ENCODE measurements at places on chromosomes 1 and 21.
A peak's percentile ranks its signal among the peaks of the same experiment; 100 is the strongest.

DNA sequence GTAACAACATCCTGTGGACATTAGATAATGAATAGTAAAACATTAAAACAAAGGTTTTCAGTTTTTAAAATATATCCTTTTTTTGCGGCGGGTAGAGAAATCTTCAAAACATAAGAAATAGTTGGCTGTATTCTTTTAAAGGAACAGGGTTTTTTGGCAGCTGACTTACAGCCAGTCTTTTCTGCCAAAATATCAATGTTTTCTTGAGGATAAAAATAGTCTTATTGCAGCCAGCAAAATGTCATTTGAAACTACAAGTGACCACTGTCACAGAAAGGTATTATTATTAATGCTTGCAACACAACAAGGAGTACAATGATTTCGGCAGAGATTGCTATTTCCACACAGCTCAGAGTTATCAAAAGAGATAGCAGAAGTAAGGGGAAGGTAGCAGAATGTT lies 21.4 kb downstream of the OLFM3 start:
- H3K27ac ChIP-seq, result no peak overlapping the region
- no peaks in the 10 kb centered on the region for H3K27me3 ChIP-seq
- no peak overlapping the region for H3K4me3 ChIP-seq
- H3K36me3 ChIP-seq, result no peaks in the 10 kb centered on the region
- no peaks in the 10 kb centered on the region for H3K4me1 ChIP-seq

DNA sequence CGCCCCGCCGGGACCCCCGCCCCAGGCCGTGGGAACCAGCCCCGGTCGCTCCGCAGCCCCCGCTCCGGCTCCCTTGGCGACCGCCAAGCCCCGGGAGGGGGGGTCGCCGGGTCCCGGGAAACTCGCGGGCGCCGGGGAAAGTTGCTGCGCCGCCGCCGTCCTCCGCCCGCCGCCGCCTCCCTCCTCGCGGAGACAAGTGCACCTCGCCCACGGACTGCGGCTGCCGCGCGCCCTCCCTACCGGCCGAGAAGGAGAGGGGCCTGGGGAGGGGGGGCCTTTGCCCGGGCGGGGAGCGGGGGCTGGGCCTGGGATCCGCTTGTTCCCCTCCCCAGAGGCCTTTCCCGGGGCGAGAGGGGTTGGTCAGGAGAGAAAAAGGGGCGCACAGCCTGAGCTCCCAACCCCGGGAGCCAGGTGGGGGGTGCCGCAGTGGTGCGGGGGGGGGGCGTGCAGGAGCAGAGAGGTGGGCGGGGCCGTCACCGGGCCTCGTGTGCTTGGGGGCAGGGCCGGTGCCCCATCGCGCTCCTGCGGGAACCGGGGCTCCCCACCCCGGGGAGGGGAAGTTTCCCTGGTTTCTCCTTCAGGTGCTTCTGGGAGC lies 592 bp downstream of the AGRN start:
- H3K27ac ChIP-seq, result no peak overlapping the region
- peaks cover 7% of the 10 kb centered on the region for H3K27me3 ChIP-seq
- no peak for DNase-seq
- peaks cover 12% of the 10 kb centered on the region for H3K4me1 ChIP-seq

DNA sequence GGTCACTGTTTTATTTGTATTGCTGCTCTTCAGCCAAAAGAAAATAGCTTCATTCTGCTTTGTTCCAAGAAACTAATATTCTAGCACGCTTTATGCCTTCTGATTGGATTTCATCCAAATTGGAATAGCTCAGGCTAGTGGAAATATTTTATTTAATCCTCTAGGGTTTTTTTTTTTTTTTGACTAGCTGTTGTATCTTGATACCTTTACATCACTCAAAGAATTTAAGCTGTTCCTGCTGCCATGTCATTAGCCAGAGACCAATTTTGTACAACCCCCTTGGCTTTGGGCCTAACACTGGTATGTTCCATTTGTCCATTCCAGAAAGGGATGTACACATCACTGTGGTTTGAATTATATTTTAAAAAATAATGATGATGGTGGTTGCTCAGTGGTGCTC lies 103.0 kb downstream of the DISC1 start:
- H3K27ac ChIP-seq, result no peak overlapping the region
- H3K4me3 ChIP-seq, result no peak overlapping the region
- no peaks in the 10 kb centered on the region for H3K36me3 ChIP-seq
- no peaks in the 10 kb centered on the region for H3K27me3 ChIP-seq
- no peaks in the 10 kb centered on the region for H3K4me1 ChIP-seq

GRCh38 chr1:96955307-96956012 lies 233.9 kb downstream of the PTBP2 start:
- H3K27me3 ChIP-seq, result no peaks in the 10 kb centered on the region
- H3K4me1 ChIP-seq, result no peaks in the 10 kb centered on the region
- H3K4me3 ChIP-seq, result no peak overlapping the region
- DNase-seq, result no peak
- H3K27ac ChIP-seq, result no peak overlapping the region
- H3K36me3 ChIP-seq, result no peaks in the 10 kb centered on the region

GRCh38 chr1:86205741-86206140 lies 49.2 kb upstream of the COL24A1 start:
- no peak overlapping the region for H3K27ac ChIP-seq
- H3K36me3 ChIP-seq, result no peaks in the 10 kb centered on the region
- DNase-seq, result no peak
- H3K4me3 ChIP-seq, result no peak overlapping the region

GRCh38 chr1:82565546-82565945 lies 764.8 kb downstream of the ADGRL2 start:
- H3K36me3 ChIP-seq, result no peaks in the 10 kb centered on the region
- no peaks in the 10 kb centered on the region for H3K27me3 ChIP-seq
- H3K27ac ChIP-seq, result no peak overlapping the region
- no peak for DNase-seq

- H3K4me3 ChIP-seq, result no peak overlapping the region
- no peaks in the 10 kb centered on the region for H3K27me3 ChIP-seq
- H3K4me1 ChIP-seq, result no peaks in the 10 kb centered on the region
- H3K36me3 ChIP-seq, result no peaks in the 10 kb centered on the region
- no peak for DNase-seq
Observed at GRCh38 chr21:15242906-15243305, 178.1 kb upstream of the NRIP1 start.

- no peak for DNase-seq
- H3K27me3 ChIP-seq, result no peaks in the 10 kb centered on the region
- no peaks in the 10 kb centered on the region for H3K4me1 ChIP-seq
- H3K27ac ChIP-seq, result no peak overlapping the region
- H3K4me3 ChIP-seq, result no peak overlapping the region
Observed at GRCh38 chr1:174408146-174408545, 39.6 kb upstream of the GPR52 start.

GRCh38 chr1:101444381-101444780 lies 207.6 kb downstream of the S1PR1 start:
- H3K4me3 ChIP-seq, result no peak overlapping the region
- peaks cover 6% of the 10 kb centered on the region for H3K4me1 ChIP-seq
- H3K36me3 ChIP-seq, result no peaks in the 10 kb centered on the region
- no peak for DNase-seq
- peaks cover 31% of the 10 kb centered on the region for H3K27me3 ChIP-seq
- no peak overlapping the region for H3K27ac ChIP-seq

DNA sequence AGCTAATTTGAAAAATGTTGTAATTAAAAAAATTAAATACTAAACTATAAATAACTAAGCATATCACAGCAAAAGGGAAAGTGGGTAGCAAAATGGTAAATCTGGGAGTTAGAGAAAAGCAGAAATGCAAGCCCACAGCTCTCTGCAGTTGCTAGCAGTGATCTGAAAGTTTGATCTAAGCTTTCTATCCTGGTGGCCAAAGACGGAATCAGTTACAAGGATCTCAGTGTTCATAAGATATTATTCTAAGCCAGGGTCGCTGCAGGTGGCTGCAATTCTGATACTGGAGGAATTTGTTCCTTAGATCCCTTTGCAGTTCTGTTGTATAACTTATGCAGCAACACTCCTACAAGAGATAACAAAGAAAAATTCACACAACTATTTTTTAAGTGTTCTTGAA lies 363.7 kb downstream of the SETD4 start:
- no peak overlapping the region for H3K4me3 ChIP-seq
- no peak overlapping the region for H3K27ac ChIP-seq
- H3K4me1 ChIP-seq, result peaks cover 5% of the 10 kb centered on the region
- H3K36me3 ChIP-seq, result no peaks in the 10 kb centered on the region
- peaks cover 19% of the 10 kb centered on the region for H3K27me3 ChIP-seq
- no peak for DNase-seq

DNA sequence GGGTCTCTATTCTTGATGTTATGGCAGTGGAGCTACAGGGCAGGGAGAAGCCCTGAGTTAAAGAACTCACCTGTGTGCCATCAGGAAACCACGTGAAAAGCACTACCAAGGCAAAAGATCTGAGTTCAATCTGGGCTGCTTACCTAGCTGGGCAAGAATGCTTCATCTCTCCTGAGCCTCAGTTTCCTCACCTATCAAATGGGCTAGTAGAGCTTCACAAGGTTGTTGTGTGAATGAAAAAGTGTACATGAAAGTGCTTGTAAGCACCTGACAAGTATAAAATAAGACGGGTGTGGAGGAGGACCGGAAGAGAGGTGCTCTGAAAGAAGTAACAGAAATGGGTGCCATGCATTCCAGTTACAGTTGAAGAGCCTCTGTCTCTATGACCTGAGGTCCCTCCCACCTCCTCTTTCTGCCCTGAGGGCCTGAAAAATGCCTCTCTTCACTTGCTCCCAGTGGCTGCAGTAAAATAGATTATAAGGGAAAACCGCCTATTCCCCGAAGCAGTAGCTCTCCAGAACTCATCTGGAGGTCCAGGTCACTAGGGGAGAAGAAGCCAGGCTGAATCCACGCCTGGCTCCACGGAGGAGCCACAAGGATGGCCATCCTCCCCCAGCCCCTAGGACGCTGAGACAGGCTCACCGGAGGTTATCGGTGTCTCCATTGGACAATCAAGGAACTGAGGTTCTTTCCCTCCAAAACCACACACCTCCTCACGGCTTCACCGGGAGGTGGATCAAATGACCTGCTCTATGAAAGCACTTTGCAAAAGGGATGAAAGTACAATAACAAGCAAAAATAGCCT lies 1.4 kb downstream of the GPR161 start:
- H3K27ac ChIP-seq, result no peak overlapping the region
- H3K27me3 ChIP-seq, result peaks cover 59% of the 10 kb centered on the region
- H3K4me3 ChIP-seq, result peak overlapping the region; percentile 80
- no peak for DNase-seq

- peak; percentile 14 for DNase-seq
- H3K27ac ChIP-seq, result peak overlapping the region; percentile 34
- peak overlapping the region; percentile 50 for H3K4me3 ChIP-seq
- peaks cover 15% of the 10 kb centered on the region for H3K27me3 ChIP-seq
- no peaks in the 10 kb centered on the region for H3K36me3 ChIP-seq
Observed at GRCh38 chr1:116853680-116854402, 55.9 kb upstream of the PTGFRN start.

GRCh38 chr21:25573409-25574206 lies 33.7 kb downstream of the MRPL39 start:
- H3K4me1 ChIP-seq, result peaks cover 94% of the 10 kb centered on the region
- H3K36me3 ChIP-seq, result peaks cover 45% of the 10 kb centered on the region
- H3K4me3 ChIP-seq, result peak overlapping the region; percentile 81

- no peak overlapping the region for H3K4me3 ChIP-seq
- no peaks in the 10 kb centered on the region for H3K4me1 ChIP-seq
- no peak overlapping the region for H3K27ac ChIP-seq
- no peaks in the 10 kb centered on the region for H3K36me3 ChIP-seq
- H3K27me3 ChIP-seq, result no peaks in the 10 kb centered on the region
- DNase-seq, result no peak
Observed at GRCh38 chr21:18253221-18253620, 8.6 kb downstream of the CHODL start.

DNA sequence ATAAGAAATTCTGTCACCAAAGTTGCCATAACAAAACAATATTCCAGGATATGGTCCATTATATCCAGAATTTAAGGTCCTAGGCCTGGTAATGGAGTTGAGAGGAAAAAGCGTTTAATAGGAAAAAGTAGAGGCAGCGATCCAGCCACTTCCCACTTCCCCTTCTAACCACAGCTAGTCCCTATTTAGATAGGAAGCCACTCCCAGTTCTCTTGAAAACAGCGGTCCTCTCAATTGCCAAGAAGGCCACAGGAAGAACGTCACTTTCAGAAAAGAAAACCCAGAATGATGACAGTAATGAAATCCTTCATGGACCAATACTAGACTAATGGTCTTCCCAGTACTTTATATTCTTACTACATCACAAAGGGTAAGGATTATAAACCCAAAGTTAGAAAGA lies 38.6 kb downstream of the ABL2 start:
- peak overlapping the region; percentile 54 for H3K4me3 ChIP-seq
- H3K27me3 ChIP-seq, result no peaks in the 10 kb centered on the region
- peak overlapping the region; percentile 2 for H3K27ac ChIP-seq
- peaks cover 3% of the 10 kb centered on the region for H3K36me3 ChIP-seq
- H3K4me1 ChIP-seq, result peaks cover 28% of the 10 kb centered on the region
- no peak for DNase-seq

DNA sequence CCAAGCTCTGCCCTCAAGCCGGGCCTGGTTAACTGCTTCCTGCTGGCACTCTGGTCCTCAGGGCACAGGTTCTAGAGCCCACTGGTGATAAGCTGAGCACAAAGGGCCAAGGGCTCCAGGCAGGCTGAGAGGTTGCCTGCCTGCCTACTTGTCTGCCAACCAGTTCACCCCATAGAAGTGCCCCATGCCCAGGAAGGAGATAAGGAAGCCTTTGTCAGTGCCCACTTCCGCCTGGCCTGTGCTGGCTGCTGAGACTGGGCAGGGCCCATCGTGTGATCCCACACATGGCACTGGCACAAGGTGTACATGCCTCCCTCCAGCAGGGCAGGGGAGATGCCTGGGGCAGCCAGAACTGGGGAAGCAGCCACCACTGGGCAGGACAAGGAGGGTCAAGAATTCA lies 24.1 kb downstream of the SLC9A1 start:
- H3K4me3 ChIP-seq, result no peak overlapping the region
- DNase-seq, result no peak
- no peaks in the 10 kb centered on the region for H3K27me3 ChIP-seq
- H3K4me1 ChIP-seq, result peaks cover 9% of the 10 kb centered on the region
- H3K36me3 ChIP-seq, result peaks cover 3% of the 10 kb centered on the region

GRCh38 chr1:173014160-173014559 lies 36.6 kb downstream of the TNFSF18 start:
- H3K4me3 ChIP-seq, result no peak overlapping the region
- no peak overlapping the region for H3K27ac ChIP-seq
- DNase-seq, result no peak

DNA sequence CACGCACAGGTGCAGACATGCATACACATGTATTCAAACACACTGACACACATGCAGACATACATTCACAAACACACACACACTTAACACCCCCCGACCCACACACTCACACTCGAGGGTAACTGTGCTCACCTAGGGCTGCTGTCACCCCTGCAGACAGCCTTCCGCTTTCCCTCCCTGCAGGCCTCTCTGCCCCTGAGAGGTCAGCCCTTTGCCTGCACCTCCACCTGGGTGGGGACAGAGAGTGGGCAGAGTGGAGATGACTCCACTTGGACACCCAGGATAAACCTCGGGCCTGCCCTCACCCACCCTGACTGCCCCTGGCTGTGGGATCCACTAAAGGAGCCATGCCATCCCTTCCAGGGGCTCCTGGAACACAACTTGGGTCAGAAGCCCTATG lies 264.3 kb downstream of the PTPRU start:
- no peak overlapping the region for H3K27ac ChIP-seq
- DNase-seq, result no peak
- no peaks in the 10 kb centered on the region for H3K36me3 ChIP-seq
- H3K4me3 ChIP-seq, result no peak overlapping the region
- H3K4me1 ChIP-seq, result no peaks in the 10 kb centered on the region

Measured in activated T-cell treated with anti-CD3 and anti-CD28 coated beads, Interleukin-2, amount 50 U/mL, for 72 hours (primary cell).